ENCODE measurements at places on chromosomes 7 and 10. TPM values are rescaled to one million over a fixed set of nuclear protein-coding genes. Genes with fewer than 3 reads are reported as not detected.

The GPR26 gene
- total RNA-seq, result not detected

The IDE gene
- total RNA-seq, result 23.3 TPM

The TDRD1 gene
- total RNA-seq, result 0.09 TPM

The LYZL1 gene
- total RNA-seq, result not detected

The ETV1 gene
- not detected for total RNA-seq

The HTR5A gene
- not detected for total RNA-seq

DNA sequence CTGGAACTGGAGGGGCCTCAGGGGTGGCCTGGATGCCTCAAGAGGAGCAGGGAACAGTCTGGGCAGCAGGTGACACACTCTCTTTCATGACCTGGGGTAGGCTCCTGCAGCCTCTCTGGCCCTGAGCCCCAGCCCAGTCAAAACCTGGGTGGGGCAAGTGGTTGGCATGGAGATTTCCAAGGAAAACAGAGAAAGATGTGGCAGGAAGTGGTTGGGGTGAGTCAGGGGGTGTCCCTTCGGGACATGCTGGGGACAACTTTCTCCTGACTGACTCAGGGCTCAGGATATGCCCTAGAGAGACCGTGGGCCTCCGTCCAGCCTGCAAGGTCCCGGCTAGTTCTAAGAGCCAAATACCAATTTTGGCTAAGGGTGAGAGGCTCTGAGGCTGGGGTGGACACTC, 2.9 kb downstream of the AQP1 start:
- DNase-seq, result no peak

DNA sequence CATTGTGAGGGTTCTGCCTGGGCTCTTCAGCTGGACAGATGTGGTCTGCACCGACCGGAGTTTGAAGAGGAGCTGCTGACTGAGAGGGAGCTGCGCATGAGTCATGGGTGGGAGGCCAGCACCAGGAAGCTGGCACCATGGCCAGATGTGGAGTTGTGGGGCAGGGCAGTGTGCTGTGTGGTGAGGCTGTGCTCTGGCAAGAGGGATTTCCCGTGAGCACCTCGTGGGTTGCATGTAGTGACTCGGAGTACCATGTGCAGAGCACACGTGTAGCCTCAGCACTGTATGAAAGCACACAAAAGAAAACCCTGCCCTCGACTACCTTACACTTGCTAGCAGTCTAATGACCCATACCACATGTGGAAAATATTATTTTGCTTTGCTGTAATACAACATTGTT, 103.4 kb downstream of the WNT2 start:
- DNase-seq, result no peak

Data from activated T-cell treated with anti-CD3 and anti-CD28 coated beads, Interleukin-2, amount 50 U/mL, for 72 hours (primary cell).